Stimulated activated CD8-positive, alpha-beta memory T cell treated with anti-CD3 and anti-CD28 coated beads, Interleukin-2, amount 100 ng/mL, for 1 hour (primary cell): ENCODE measurements at places on chromosomes 7 and 10.

- DNase-seq: no peak
Measured at GRCh38 chr7:151061213-151062110, 2.1 kb downstream of the SLC4A2 start.

DNA sequence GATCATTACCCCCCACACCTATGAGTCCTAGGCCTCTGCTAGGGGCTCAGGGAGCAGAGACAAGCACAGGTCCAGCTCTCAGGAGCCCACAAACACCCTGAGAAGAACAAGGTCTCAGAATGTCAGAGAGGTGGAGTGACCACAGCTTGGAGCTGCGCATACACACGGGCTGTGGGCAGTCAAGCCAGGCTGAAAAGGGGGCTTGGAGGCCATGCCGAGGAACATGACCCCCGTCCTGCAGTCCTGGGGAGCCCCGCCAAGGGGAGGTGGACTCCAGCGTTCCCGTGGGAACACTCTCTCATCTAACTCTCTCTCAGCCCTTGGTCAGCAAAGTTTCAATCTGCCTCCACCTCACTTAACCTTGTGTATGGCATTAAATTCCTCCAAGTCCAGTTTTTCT is 7.8 kb upstream of the MMP21 start:
- no peak for DNase-seq

DNA sequence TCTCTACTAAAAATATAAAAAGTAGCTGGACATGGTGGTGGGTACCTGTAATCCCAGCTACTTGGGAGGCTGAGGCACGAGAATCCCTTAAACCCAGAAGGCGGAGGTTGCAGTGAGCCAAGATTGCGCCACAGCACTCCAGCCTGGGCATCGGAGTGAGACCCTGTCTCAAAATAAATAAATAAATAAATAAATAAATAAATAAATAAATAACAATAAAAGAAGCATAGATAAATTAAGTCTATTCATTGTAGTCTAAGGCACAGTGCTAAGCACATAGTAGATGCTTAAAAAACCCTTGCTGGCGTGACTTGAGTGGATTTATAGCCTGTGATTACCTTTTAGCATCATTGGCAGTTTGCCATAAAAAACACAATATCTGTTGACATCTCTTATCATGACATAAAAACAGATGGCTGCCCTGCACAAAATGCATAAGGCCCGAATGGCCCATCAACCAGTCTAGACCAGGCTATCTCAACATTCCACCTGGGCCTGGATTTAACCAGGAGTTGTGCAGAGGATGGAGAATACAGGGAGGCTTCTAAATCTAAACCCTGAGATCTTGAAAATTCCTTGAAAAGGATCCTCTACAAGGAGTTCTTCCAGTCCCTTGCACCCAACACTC is 94.9 kb downstream of the PRLHR start:
- no peak for DNase-seq

- no peak for DNase-seq
Measured at GRCh38 chr10:31739711-31740110, 188.9 kb downstream of the ARHGAP12 start.

DNA sequence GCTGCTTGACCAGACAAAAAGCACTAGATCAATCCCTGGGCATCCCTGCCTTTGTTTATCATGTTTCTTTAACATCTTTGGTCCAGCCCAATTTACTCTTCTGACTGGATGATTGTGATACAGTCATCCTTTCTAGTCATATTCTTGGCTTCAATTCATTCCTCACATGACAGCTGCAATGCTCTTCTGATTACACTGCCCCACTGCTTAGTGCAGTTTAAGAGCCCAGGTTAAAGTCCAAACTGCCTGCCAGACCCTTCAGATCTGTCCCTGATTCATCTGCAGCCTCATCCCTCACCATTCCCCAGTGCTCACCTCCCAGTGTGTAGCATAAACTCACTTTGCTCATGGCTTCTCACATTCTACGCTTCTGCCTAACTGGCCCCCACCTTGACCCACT is 383.8 kb downstream of the TNS3 start:
- DNase-seq: no peak

DNA sequence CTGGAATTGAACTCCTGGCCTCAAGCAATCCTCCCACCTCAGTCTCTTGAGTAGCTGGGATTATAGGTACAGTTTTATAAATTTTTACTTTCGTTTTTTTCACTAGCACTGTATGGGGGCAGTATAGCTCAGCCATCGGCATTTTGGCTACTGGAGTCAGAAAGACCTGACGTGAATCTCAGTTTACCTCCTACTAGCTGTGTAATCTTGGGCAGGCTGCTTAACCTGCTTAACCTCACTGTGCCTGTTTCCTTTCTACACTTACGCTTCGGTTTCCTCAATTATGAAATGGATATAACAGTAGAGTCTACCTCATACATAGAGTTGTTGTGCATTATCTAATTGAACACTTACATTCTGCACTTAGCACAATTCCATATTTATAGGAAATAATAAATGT is 16.7 kb downstream of the STN1 start:
- no peak for DNase-seq

DNA sequence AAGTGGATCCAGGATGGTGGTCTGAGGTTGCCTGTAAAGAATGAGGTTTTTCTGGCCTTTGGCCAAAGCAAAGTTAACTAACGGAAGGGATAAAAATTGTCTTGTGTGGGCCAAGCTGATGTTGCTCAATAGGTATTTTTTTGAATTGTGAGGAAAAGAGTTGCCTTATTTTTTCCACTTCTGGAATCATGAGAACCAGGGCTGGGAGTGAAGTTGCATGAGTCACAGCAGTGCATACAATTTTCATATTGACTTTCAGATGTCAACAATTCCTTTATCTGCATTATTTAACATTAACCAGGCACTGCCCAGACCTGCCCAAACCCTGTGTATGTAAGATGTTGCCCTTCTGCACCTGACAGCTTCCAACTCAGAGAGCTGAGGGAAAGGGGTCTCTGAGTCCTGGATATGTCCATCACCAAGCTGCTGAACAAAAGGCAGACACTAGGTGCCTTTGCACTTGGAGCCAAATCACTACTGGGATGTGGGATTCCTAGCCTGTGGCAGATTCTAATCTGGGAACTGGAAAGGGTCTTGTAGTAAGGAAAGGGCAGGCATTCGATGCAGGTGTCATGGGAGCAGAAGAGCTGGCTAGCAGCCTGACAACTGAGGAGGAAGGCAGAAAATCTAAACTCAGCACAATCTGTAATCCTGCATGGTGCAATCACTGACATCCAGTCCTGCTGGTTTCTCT is 52.3 kb upstream of the SLC35B4 start:
- no peak for DNase-seq

GRCh38 chr10:48195803-48196202 is 78.7 kb downstream of the FRMPD2 start:
- DNase-seq: no peak

GRCh38 chr7:143104759-143105158 is 27.1 kb upstream of the PIP start:
- DNase-seq: no peak

DNA sequence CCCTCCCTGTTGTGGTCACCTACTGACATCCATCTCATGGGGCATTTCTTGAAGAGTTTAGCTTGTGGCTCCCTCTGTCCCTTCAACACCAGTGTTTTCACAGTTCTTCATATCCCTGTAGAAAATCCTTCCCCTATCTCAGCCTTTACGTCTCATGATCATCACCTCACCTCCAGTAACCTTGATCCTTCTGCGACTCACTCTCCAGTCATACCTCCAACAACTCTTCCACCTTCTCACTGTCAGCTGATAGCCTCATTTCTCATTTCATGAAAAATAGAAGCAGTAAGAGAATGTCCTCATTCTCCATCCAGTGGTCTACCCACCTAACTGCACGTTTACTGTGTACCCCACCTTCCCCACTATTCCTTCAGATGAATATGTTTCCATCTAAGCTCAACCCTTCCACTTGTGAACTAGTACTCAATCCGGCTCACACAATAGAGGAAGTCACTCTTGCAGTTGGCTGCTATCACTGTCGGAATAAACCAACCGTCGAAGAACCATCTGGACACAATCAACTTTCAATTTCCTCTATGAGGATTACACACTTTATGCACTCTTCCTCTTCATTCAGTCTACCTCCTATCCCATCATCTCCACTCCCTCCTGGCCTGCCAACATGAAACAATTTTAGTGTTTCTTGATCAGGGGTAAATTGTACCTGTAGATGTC is 256.0 kb downstream of the AHR start:
- DNase-seq: no peak

- no peak for DNase-seq
Measured at GRCh38 chr10:58104351-58104751, 163.3 kb downstream of the IPMK start.

GRCh38 chr7:153942036-153942435 is 110.2 kb upstream of the DPP6 start:
- DNase-seq: no peak
